ENCODE measurements at places on chromosomes 1 and 21.

DNA sequence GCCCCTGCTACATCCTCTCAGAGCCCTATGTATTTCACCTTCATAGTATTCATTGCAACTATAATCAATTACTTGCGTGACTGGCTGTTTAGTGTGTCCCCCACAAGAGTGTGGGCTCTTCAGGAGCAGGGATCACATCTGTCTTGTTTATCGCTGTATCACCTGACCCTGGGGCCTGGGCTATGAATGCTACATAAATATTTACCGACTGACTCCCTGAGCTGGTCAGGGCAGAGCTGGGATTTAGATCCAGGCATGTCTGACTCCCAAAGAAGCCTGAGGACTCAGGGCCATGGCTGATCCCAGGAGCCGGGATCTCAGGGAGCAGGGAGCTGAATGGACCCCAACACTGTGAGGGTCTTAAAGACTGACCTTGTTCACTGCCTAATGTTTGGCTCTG, 49.7 kb downstream of the AHDC1 start:
- DNase-seq: no peak

DNA sequence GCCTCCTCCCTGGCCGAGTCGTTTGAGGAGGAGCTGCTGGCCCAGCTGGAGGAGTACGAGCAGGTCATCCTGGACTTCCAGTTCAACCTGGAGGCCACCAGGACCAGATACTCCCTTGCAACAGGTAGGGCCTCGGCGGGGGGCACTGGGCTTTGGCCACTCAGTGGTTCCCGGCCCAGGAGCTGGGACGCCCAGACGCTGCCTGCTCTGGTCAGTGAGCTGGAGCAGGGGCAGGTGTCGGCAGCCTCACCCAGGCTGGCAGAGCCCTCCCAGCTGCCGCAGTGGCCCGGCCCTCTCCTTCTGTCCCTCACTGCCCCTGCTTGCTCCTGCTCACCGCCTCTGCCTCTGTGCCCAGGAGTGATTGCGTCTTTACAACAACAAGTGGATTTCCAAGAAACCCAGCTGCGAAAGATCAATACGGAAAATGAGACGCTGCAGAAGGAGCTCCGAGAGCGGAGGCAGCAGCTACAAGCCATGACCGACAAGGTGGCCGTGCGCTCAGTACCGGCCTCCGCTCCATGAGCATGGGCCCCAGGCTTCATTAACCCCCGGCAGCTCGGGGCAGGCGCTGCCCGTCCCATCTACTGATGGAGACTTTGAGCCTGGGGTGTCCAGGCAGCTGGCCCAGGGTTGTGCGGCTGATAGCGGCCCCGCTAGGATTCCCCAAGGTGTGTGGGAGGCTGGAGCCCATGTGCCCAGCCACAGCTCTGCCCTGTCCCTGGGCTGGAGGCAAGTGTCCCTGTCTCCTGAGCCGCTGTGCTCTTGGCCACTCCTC, 9.0 kb upstream of the SMIM1 start:
- DNase-seq: no peak

DNA sequence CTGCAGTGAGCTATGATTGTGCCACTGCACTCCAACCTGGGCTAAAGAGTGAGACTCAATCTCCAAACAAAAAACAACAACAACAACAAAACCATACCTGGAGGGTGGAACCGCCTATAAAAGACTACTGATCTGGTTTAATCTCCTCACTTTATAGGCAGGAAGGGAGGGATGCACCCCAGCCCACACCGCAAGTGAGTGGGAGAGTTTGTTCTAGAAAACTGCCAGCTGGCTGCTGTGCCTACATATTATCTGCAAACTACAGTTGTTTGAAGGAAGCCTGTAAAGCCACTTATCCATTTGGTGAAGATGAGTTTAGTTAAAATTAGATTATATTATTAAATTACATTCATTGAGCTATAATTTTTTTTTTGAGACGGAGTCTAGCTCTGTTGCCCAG, 9.1 kb upstream of the SRSF10 start:
- DNase-seq: no peak

- DNase-seq: no peak
Observed at GRCh38 chr21:24938573-24938972, 668.7 kb downstream of the MRPL39 start.

DNA sequence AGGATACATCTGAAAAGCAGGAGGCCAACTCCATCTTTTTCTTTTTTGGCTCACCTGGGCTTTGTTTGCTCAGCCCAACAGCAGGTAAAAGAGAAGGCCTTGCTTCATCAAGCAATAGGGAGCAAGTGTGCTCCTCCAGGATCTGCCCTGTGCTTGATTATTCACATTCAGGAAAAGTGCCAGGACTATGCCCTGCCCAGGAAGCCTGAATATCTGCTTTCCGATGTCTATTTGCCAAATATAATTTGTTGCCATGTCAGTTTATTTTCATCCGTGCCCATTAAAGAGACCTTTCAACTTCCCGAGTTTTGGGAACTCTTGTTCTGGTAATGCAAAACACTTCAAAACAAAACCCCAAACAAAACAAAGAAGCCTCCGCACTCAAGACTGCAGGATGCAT, 185.3 kb downstream of the CDC7 start:
- DNase-seq: no peak

- no peak for DNase-seq
Observed at GRCh38 chr1:33459691-33460090, 12.8 kb upstream of the ZSCAN20 start.

DNA sequence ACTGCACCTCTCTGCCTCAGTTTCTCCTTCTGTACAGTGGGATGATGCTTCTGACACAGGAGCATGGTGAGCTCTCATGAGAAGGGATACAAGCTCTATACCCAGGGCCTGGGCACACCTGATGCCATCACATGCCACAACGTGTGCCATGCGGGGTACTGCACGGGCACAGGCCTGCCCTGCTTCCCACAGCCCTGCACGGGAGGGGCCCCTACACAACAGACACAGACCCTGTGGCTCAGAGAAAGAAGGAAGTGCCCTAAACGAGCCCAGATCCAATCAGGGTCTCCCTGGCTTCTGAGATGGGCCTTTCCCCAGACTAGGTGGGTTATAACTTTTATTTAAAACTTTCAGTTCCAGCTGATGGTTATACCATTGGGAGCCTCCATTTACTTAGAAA, 24.6 kb downstream of the C2CD2 start:
- DNase-seq: no peak

DNA sequence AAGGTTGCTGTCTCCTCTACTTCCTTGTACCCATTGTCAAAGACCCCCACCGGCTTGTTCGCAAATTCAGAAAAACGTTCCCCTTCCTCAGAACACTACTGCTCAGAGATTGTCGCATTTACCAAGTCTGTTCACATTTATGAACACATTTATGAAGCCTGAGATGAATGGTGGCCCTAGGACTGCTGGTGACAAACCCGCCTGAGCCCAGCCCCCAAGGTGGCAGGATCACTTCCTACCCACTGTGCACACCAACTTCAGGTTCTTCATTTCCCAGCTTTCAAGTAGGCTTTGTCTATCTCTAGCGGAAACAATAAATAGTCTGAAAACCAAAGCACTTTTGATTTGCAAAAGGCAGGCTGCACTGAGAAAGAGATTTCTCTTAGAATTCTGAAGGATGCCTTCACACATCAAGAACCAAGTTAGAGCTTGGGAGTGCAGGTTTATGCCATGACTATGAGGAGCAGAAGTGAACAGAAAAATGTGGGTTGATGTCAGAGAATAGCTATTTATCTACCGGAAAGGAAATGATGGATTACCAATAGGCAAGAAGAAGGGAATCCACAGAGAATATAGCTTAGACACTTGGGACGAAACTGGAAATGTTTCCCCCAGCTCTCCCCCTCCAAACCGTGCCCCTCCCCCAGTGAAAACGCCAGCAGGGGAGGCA, 200.5 kb downstream of the TOMM20 start:
- DNase-seq: no peak

- DNase-seq: no peak
Observed at GRCh38 chr1:155196893-155197638, 10.6 kb downstream of the THBS3 start.

- DNase-seq: no peak
Observed at GRCh38 chr1:151936653-151937052, 27.3 kb upstream of the THEM4 start.

DNA sequence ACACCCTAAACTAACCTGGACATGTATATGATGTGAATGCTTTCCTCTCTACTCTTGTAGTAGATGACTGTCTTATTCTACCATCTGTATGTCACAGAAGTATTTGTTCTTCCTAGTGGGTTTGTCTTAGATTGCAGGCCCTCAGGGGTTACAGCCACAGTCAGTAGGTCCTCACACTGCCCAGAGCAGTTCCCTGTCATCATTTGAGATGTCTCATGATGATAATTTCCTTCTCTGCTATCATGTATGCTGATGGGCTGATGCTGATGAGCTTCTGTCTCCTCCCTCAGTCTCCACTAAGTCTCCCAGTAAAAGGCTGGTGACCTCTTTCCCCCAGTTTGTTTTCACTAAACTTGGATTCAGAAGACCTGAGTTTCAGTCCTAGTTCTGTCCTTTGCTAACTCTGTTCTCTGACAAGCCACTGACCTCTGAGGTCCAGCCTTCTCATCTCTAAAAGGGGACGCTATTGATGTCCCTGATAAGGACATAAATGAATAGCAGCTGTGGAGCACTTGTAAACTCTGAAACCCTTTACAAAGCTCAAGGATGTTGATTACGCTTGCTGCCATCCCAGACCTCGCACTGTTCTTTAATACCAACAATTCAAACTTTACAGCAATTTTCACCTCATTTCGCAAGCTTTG, 3.1 kb upstream of the ETV3 start:
- DNase-seq: no peak

DNA sequence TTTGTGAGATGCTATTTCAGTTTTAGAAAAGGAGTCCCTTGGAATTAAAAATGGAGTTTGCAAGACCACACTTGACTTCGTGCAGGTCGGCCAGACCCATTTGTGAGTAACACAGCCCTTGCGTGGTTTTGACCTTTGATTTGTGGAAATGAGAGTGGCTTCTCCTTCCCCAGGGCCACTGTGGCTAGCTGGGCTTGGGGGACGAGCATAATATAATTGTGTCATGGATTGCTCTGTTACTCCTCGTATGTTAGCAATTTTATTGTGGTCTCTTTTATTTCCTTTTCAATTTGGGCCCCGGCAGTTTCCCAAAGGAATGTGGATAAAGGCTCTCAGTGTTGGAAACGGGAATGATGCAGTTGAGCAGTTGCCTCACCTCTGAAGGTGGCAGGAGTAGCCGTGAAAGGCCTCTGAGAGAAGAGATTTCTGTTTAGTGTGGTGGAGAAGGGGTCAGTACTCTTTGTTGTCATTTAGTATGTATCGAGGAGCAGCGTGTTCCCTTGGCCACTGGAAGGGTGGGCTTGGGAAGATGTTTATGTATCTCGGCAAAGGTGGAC, 194.6 kb downstream of the PBX1 start:
- DNase-seq: no peak

DNA sequence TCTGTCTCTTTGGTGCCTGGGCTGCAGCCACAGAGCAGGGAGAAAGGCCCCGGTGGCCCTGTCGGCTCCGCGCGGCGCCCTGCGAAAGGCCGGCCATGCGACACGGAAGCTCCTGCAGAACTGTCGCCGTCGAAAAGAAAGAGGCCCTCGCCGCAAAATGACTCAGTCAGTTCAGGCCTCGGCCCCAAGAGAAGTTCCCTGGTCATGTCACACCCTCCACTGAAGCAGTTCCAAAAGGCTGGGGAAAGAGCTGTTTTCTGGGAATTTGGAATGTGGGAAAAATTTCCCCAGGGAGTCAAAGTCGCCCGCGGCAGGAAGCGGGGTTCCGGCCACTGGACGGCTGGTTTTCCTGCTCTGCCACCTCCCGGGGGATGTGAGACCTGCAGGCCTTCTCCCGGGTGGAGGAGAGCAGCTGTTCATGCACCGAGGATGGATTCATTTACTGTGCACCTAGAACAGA, 115.8 kb upstream of the ZNF678 start:
- DNase-seq: no peak

DNA sequence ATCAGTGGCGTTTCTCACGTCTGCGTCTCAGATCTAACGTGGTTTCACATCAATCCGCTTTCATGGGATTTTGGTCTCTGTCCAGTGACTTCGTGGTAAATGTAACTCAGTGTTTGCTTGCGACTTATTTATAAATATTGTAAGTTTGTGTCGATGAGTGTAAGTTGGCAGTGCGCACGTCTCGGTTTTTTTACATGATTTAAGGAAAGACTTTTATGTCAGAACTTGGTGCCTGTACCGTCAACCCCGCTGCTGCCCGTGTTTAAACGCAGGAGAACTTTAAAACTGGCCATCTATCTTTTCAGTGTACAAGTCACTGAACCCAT, 1.5 kb downstream of the B3GALT6 start:
- no peak for DNase-seq

DNA sequence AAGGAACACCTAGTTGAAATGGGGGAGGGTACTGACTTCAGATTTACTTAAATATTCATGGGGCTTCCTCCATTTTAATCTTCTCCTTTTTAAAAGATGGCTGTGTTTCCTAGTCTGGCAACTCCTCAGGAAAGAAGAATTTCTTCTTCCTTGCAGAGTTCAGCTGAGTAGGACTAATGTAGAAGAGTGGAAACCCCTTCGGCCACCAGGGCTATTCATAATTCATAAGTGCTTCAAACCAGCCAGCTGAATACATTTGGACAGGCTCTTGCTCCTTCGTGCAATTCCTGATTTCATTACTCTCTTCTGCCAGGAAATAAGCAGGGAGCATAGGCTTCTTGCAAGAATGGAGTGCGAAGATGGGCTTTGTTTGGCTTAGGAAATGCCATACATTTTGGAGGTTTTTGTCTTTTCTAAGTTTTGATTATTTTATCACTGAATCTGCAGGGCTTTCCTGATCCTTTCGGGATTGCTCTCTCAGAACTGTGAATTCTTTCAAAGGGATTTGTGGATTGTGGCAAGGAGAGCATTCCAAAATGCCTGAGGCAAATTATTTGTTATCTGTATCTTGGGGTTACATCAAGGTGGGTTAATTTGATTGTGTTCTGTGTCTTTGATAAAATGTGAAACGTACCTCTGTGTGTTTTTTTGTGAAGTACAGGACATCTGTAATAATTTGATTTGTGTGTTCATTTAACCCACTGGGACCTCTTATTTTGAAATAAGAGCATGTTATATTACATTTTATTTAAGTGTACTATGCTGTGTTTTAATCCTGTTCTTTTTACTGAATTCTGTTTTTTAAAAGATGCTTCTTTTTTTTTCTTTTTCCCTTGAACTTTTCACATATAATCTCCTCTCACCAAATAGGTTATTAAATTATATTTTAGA, 179.4 kb upstream of the SGIP1 start:
- no peak for DNase-seq

DNA sequence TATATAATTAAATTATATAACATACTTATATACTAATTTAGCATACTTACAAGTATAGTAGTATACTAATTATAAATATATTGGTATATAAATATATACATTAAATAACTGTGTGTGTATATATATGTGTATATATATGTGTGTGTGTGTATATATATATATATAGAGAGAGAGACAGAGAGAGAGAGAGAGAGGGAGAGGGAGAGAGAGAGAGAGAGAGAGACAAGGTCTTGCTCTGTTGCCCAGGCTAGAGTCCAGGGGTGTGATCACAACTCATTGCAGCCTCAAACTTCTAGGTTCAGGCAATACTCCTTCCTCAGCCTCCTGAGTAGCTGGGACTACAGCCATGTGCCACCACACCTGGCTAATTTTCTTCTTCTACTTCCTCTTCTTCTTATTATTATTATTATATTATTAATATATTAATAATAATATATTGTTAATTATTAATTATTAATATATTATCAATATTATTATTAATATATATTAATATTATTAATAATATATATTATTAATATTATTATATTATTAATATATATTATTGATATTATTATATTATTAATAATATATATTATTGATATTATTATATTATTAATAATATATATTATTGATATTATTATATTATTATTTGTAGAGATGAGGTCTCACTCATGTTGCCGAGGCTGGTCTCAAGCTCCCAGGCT, 185.5 kb downstream of the CRB1 start:
- no peak for DNase-seq

GRCh38 chr1:228060458-228061190, 21.9 kb upstream of the ARF1 start:
- DNase-seq: no peak
